Activated naive CD4-positive, alpha-beta T cell treated with anti-CD3 and anti-CD28 coated beads, Interleukin-2, amount 10 ng/mL, durations not matched to agents 7 days and 5 days (primary cell): ENCODE measurements at places on chromosomes 4 and X.
A peak's percentile ranks its signal among the peaks of the same experiment; 100 is the strongest.

DNA sequence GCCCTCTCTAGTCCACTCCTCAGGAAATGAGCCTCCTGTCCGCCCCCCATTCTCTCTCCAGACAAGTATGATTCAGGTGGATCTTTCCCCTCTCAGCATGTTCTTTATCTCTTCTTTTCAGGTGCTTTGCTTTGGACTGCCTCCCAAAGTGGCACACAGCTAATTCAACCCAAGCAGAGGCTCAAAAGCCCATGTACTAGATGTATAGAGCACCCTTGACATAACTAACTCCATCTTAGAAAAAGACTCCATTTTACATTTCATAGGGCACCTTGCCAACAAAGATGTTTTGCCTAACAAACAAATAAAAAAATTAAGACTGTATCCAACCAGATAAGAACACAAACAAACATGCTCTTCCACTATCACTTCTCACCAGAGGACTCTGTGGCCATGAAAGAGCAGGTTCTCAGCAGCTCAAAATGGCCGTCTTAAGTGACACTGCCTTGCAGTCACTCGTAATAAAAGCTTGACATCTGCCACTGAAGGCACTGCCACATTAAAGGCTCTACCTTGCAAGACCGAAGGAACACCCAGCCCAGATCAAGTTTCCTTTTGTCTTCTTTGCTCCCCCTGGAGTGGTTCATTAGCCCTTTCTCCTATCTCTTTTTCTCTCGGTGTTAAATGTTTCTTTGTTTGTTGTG lies 84.9 kb upstream of the TAB3 start:
- DNase-seq: no peak

- DNase-seq: no peak
Measured at GRCh38 chrX:13897566-13897965, 80.7 kb upstream of the GPM6B start.

DNA sequence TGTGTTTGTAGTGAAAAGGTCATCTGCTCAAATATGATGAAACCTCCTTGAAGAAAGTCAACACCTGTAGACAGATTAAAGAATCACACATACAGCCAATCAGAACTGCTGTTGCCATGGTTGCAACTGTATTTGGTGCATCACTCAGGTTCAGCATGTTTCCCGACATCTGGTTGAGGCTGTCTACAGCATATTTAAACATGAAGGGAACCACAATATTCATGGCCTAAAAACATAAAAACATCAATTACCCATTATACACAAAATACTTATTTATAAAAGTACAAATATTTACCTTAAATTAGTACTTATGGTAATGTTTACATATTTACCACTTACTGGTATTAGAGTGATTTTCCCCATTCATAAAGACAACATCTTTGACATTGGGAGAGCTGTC lies 79.7 kb downstream of the ABCB7 start:
- no peak for DNase-seq

GRCh38 chr4:82948647-82949204 lies 48.2 kb downstream of the THAP9 start:
- DNase-seq: no peak

GRCh38 chr4:23291139-23291538 lies 598.4 kb downstream of the GBA3 start:
- no peak for DNase-seq

GRCh38 chr4:79757600-79757999 lies 315.4 kb downstream of the ANTXR2 start:
- DNase-seq: no peak

GRCh38 chr4:78569306-78569821 lies 17.8 kb downstream of the ANXA3 start:
- no peak for DNase-seq

DNA sequence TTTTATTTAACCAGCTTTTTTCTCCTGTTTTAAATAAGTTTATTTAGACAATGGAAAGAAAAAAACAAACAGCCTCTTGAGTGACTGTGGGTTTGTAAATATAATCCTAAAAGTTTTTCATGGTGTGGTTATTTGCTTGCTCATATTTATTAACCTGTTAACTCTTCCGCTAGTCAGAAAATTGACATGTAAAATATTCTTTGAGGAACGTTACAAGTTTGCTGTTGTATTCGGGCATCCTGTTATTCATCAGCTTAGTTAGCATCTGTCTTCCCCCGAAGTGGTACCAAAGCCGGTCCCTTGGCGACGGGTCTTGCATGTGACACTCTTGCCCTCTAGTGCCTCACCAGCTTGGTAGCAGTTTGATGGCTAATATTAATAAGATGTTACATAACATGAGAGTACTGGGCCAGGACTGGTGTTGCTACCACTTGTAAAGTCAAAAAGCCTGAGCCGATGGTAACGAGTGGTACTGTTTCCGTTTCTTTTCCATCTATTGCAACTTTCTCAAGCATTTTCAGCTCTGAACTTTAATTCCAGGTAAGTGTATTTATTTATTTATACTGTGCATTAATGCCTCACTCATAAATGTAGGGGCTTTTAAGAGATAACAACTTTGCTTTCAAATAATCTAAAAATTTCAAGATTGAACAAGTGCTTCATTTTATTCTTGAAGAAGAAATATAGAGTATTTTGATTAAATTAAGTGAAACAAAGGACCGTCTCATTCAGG lies at the start of gene NDST3:
Gene NDST3, plus strand, starts transcription at position 434 of the 733 bp plus-strand sequence. CDS start 19,425 bp downstream, outside the sequence.
- DNase-seq: no peak

DNA sequence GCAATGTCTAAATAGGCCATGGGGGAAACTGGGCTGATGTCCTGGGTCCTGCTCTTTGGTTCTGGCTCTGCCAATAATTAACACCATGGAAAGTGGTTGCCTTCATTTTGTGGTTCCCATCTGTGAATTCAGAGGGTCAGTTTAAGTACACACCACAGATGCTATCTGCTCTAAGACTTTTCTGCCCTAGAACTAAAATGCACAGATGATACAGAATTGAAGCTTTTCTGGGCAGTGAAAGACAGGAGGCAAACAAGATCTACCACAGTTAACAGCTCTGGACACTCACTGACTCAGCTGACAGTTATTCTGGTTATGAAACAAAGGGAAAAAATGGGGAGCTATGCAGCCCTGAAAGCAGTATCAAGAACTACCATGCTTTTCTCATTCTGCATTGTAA lies 37.3 kb downstream of the APBB2 start:
- DNase-seq: no peak

DNA sequence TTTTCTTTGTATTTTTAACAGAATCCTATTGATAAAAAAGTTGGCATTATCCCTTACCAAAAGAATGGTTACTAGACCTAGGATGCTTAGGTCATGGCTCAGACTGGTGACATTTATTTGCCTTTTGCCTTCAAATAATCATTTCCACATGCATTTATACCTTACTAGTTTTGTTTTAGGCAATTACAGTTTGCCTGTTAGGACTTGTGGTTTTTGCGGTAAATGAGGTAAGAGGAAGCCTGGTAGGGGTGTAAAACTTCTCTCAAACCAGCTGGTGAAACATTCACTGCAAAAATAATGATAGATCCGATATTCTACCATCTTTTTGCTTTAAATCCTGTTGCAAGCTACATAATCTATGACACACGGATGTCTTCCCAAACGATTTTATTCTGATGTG lies 12.1 kb downstream of the LAMP2 start:
- no peak for DNase-seq

DNA sequence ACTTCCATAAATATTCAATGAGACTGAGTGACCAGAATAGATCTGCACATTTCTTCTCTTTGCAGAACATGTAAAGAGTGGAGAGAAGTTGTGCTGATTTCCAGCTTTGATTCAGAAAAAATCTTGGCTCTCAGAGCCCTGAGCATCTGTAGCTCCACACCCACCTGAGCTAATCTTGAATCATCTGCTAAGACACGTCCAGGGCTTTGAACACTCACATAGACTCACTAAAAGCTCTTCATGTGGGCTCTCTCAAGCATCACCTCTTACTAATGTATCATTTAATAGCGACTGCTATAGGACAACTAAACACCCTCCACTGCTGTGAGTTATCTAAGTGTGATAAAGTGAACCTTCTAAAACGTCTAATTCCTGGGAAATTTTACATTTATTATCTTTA lies 147.7 kb upstream of the GRIA3 start:
- no peak for DNase-seq

- DNase-seq: no peak
Measured at GRCh38 chr4:95428291-95429070, 120.3 kb downstream of the UNC5C start.

- no peak for DNase-seq
Measured at GRCh38 chrX:39337451-39337850, 536.2 kb downstream of the MID1IP1 start.

DNA sequence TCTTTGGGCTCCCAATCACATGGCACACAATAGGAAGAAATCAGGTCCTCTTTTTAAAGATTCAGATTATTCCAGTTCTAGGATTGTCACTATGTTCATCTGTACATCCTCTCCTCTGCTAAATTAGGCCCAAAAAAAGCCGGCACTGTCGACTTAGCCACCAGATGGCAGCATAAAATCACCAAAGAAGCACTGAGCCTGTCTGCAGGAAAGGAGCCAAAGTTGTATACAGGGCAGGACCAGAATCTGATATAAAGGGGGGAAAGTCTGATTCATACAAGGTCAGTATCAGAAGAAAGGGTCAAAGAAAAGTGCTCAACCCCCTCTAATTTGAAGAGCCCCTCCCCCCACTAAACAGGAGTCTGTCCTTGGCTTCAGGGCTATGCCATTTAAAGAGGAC lies 292.5 kb downstream of the CHIC1 start:
- peak; percentile 64 for DNase-seq

GRCh38 chrX:135436966-135437866 lies 15.5 kb downstream of the SMIM10L2A start:
- no peak for DNase-seq

DNA sequence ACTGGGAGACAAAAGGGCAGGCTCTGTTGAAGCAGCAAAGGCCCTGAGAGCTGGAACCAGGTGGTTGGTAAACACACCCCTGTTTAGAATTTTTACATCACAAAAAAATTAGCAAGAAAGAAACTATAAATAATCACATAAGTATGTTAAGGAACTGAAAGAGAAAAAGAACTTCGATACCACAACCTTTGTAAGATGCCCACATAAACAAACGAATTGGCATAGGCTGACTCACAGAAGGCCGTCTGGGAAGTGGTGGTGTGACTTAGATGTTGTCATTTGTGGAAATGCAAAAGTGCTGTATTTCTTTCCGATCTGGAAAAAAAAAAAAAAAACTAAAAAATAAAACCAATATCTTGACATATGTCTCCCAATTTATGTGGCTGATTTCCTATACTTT lies 235.1 kb downstream of the USP46 start:
- no peak for DNase-seq

DNA sequence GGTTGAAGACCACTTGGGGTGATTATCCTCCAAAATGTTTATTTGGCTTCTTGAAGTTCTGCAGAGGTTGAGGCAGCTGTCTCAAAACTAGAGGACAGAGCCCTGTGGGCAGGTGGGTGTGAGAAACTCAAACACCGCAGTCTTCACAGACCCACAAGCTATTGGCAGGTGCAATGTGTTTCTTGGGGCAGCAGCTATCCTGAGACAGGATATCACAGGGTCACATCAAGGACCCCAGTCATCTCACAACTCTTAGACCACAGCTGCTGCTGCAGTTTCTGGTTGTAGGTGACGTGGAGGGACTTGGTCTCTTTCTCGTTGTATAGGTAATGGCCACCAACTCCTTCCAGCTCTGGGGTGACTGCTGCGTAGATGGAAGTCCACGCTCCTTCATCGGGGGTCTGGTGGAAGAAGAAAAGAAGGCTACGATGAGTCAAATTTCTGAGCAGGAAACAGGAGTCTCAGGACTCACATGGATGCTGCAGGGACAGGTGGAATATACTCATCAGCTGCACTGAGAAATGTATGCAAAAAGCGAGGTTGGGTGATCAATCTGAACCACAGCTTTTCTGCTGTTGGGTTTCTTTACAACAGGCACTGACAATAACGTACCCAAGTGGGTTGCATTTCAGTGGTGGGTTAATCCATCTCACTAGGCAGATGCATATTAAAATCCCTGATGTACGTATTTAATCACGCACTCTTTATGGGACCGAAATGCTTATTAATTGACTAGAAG lies 279.8 kb downstream of the DHRSX start:
- no peak for DNase-seq

- no peak for DNase-seq
Measured at GRCh38 chr4:69697536-69698242, 44.6 kb upstream of the UGT2A1 start.

- DNase-seq: no peak
Measured at GRCh38 chr4:71593311-71593710, 190.6 kb downstream of the GC start.

DNA sequence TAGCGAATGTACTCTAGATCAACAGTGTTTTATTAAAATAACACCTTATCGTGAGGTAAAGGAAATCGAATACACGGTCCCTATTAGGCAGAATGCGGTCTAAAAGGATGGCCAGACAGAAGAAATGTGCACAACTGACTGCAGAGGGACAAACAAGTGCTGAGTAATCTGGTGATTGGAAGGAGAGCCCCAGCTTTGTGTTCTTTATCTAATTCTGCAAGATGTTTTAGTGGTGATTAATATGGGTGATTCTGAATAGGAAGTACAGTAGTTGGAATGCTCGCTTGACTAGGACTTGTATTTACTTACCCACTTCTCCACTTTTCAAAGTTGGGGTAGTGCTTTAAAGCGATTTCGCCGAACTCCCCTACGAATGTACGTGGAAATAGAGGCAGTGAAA lies 1.2 kb downstream of the WDR44 start:
- DNase-seq: peak; percentile 18

DNA sequence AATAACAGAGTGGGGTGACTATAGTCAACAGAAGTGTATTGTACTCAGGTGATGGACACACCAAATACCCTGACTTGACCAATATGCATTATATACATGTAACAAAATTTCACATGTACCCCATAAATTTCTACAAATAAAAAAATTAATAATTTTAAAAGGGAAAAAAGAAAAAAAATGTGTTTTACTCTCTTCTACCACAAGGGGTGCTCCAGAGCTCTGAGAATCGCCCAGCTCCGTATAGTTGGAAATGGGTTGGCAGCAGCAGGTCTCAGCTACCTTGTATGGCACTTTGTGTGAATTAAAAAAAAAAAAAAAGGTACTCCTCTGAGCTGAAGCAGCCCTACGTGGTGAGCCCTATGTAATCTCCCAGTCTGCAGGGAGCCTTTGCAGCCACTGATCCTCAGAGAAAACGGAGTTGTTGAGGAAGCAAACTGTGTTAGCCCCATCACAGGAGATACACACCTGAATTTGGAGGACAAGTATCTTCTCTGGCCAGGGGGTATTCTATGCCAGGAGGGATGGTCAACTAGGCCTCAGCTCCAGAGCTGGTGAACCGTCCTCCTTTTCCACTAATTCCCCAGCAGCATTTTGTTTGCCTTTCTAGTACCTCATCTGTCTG lies 17.2 kb upstream of the POLA1 start:
- DNase-seq: no peak

GRCh38 chr4:114180481-114180880 lies 201.0 kb upstream of the ARSJ start:
- peak; percentile 41 for DNase-seq

- DNase-seq: no peak
Measured at GRCh38 chr4:151530783-151531182, 121.8 kb downstream of the FHIP1A start.

- DNase-seq: no peak
Measured at GRCh38 chr4:2940267-2941137, 22.7 kb downstream of the NOP14 start.

DNA sequence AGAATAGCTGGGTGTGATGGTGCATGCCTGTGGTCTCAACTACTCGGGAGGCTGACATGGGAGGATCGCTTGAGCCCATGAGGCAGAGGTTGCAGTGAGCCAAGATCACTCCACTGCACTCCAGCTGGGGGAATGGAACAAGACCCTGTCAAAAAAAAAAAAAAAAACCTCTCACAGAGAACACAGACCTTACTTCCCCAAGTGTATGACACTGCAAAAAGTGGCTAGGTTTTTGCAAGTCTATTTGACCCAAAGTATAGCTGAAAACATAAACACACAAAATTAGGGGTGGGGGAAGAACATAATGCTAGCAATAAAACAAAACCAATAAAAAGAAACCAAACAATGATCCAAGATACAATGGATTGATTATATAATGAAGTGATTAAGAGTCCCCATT lies 6.7 kb downstream of the LAMP2 start:
- no peak for DNase-seq
